ENCODE measurements at places on chromosomes 11 and 22. TPM values are rescaled to one million over a fixed set of nuclear protein-coding genes. Genes with fewer than 3 reads are reported as not detected.

DNA sequence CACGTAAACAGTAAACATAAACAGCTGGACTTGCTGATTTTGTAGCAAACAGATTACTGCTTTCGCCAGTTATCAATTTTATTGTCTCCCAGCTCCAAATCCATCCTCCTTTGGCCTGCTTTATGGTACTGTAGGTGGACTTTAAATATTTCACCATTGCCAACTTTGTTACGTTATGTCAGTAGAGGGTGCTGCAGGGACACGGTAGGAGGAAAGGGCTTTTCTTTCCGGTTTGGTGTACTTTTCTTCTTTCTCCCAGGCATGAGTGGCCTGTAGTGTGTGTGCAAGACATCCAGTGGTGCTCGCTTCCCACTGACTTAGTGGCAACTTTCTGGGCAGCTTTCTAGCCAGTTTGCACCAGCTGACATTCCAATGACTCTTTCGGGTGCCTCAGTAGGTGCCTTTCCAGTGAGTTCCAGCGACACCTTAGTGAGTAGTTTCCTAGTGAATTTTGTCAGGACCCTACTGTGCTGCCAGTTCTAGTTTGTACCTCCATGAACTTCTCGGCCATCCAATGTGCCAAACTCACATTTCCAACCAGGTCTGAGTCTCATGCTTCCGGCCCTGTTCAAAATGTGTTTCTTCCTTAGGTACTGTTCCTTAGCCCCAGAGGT is 267.6 kb upstream of the TENM4 start:
- no peak overlapping the region for H3K4me3 ChIP-seq
- no peaks in the 10 kb centered on the region for H3K27me3 ChIP-seq
- peak; percentile 4 for DNase-seq
- no peak overlapping the region for H3K27ac ChIP-seq
- no peaks in the 10 kb centered on the region for H3K36me3 ChIP-seq

- H3K27me3 ChIP-seq = peaks cover 25% of the 10 kb centered on the region
- H3K4me3 ChIP-seq = no peak overlapping the region
- no peak overlapping the region for H3K27ac ChIP-seq
- H3K36me3 ChIP-seq = no peaks in the 10 kb centered on the region
- no peaks in the 10 kb centered on the region for H3K4me1 ChIP-seq
Observed at GRCh38 chr22:27331526-27332281, 469.9 kb downstream of the MN1 start.

DNA sequence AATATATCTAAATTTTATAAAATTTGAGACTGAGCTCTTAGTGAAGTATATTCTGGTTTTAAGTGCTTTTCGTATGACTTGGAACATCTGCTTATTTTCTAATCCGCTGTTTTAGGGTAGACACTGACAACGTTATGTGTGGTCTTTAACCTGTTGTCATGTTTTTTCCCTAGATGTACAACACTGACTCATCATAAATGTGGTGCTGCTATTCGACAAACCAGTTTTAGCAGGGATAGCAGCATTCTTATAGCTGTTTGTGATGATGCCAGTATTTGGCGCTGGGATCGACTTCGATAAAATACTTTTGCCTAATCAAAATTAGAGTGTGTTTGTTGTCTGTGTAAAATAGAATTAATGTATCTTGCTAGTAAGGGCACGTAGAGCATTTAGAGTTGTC is 23.8 kb upstream of the HIKESHI start:
- no peak for DNase-seq
- H3K27me3 ChIP-seq = no peaks in the 10 kb centered on the region
- no peak overlapping the region for H3K27ac ChIP-seq

GRCh38 chr11:111298413-111299100 is at the start of gene POU2AF3:
TSS of gene POU2AF3 (plus strand) at chr11:111298546. CDS start at chr11:111298582, 36 bp downstream.
- H3K27me3 ChIP-seq = peaks cover 20% of the 10 kb centered on the region
- peak within 1 kb of the TSS; percentile 75 for H3K27ac ChIP-seq
- no peaks in the 10 kb centered on the region for H3K36me3 ChIP-seq
- peaks cover 38% of the 10 kb centered on the region for H3K4me1 ChIP-seq

DNA sequence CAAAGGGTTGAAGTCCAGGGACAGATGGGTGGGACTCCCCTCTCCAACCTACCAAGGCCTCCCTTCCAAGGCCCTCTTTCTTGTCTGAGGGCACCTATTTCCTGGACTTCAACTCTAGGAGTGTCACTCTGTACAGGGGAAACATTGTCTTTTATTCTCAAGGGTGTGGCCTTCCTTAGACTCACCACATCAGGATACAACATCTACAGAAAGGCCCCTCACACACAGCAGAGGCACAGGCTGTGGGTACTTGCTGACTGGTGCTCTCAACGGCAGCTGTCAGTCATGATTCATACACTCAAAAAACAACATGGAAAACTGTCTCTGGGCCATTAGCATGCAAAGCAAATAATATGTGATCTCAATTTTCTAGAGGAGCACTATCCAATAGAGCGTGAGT is 78.0 kb downstream of the RCN1 start:
- no peak for DNase-seq
- no peak overlapping the region for H3K4me3 ChIP-seq
- peaks cover 3% of the 10 kb centered on the region for H3K27me3 ChIP-seq
- no peak overlapping the region for H3K27ac ChIP-seq

DNA sequence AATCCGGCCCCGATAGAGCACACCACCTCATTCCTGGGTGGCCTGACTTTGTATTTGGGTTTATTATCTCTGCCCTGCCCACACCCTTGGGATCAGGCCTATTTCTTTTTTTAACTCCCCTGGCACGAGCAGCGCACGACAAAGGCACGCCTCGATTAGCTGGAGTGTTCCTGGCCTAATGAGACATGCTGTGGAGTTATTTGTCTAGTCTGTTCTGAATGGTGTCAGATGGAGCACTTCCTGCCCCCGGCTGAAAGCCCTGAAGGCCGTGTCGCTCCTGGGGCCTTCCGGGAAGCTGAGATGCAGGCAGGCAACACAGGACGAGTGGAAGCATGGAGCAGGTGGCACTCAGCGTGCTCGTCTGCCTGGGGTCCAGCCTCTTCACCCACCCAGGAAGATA is 47.1 kb downstream of the LARGE1 start:
- DNase-seq = no peak
- peaks cover 20% of the 10 kb centered on the region for H3K4me1 ChIP-seq
- H3K27ac ChIP-seq = no peak overlapping the region
- no peaks in the 10 kb centered on the region for H3K36me3 ChIP-seq
- H3K4me3 ChIP-seq = no peak overlapping the region

DNA sequence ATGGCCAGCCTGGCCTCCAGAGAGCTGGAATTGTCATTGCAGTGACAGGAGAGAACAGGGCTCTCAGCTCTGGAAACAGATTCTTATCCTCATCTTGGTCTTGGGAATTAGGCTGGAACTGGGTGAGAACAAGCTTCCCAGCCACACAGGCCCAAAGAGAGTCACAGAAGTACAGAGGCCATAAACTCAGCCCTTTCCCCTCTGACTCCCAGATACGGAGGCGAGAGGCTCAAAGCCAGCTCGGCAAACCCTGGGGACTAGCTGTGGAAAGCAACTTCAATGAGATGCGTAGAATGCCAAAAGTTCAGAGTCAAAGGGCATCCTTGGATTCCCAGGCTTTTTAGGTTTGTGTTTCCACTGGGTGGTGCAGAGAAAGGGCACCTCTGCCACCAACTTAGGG is 14.3 kb upstream of the ABCC8 start:
- no peaks in the 10 kb centered on the region for H3K36me3 ChIP-seq
- peaks cover 20% of the 10 kb centered on the region for H3K4me1 ChIP-seq
- peaks cover 3% of the 10 kb centered on the region for H3K27me3 ChIP-seq

DNA sequence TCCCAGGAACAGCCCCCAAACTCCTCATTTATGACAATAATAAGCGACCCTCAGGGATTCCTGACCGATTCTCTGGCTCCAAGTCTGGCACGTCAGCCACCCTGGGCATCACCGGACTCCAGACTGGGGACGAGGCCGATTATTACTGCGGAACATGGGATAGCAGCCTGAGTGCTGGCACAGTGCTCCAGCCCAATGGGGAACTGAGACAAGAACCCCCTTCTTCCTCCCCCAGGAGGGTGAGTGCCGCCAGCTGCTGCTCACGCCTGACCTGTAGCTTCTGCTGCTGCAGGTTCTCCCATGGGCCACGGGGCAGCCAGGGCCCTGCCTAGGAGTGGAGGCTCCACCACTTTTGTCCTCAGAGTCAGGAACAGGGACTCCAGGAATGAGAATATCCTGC is 78.2 kb downstream of the VPREB1 start:
- H3K4me3 ChIP-seq = no peak overlapping the region
- DNase-seq = no peak
- H3K27me3 ChIP-seq = no peaks in the 10 kb centered on the region
- H3K4me1 ChIP-seq = no peaks in the 10 kb centered on the region
- H3K27ac ChIP-seq = no peak overlapping the region

DNA sequence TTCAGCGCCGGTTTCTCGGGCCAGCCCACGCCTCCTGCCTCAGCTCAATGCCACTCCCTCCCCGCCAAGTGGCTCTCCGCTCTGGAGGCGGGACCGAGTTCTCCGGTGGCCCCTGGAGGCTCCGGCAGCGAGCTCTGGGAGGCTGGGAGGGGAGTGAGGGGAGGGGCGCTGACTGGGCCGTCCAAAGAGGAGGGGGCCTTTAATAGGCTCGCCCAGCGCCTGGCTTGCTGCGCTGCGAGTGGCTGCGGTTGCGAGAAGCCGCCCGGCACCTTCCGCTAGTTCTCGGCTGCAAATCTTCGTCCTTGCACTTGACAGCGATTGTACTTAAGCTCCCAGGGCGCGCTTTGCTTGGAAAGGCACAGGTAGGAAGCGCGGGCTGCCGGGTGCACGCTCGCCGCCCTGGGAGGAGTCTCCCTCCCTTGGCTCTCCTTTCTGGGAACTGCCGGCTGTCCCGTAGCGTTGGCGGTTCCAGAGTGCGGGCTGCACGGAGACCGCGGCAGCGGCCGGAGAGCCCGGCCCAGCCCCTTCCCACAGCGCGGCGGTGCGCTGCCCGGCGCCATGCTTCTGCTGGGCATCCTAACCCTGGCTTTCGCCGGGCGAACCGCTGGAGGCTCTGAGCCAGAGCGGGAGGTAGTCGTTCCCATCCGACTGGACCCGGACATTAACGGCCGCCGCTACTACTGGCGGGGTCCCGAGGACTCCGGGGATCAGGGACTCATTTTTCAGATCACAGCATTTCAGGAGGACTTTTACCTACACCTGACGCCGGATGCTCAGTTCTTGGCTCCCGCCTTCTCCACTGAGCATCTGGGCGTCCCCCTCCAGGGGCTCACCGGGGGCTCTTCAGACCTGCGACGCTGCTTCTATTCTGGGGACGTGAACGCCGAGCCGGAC is at the start of gene ADAMTS15:
TSS of gene ADAMTS15 (plus strand) at position 230 of the 894 bp plus-strand sequence. CDS start at position 559, 329 bp downstream.
- peak within 1 kb of the TSS; percentile 79 for H3K4me3 ChIP-seq
- peaks cover 57% of the 10 kb centered on the region for H3K4me1 ChIP-seq
- H3K36me3 ChIP-seq = peaks cover 4% of the 10 kb centered on the region
- H3K27ac ChIP-seq = peak within 1 kb of the TSS; percentile 54

- no peaks in the 10 kb centered on the region for H3K4me1 ChIP-seq
- no peaks in the 10 kb centered on the region for H3K36me3 ChIP-seq
- H3K27me3 ChIP-seq = peaks cover 13% of the 10 kb centered on the region
- H3K27ac ChIP-seq = no peak overlapping the region
Observed at GRCh38 chr11:118102721-118103261, 16.0 kb upstream of the SMIM35 start.

DNA sequence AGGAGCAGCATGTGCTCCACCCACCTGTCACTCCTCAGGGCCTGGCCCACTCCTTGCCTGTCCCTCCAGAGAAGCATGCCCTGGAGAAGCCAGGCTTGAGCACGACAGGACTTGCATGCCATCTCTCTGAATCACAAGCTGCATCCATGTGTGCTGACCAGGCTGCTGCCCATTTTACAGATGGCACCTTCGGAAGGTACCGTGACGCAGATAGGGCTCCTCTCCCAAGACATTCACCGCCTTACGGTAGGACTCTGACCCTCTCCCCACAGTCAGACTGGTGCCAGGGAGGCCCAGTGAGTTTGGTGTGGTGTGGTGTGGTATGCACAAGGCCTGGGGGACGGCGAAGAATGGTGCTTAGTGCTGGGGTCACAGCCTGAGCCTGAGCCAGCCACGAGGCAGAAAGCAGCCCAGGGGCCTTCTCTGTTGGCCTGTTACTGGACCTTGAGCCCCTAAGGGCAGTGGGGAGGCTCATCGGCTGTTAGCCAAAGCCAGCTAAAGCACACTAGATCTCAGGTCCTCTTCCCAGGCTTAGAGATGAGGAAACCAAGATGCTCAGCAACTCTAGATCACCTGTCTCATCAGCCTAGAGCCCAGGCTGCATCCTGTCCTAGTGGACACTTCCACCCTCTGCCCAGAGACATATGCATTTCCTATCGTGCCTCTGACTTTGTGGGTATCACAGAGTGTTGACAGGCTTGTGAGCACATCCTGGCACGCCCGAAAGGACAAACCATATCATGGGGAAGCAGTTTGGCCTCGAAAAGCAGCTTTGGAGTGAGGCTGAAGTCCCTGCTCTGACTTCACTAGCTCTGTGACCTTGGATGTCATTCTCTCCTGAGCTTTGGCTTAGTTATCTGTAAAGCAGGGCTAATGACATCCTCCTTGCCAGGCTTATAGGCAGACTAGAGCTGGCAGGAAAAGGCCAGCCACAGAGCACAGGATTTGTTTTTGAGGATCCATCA is 17.8 kb downstream of the CYB5R2 start:
- no peak overlapping the region for H3K4me3 ChIP-seq
- DNase-seq = no peak
- H3K4me1 ChIP-seq = no peaks in the 10 kb centered on the region
- H3K36me3 ChIP-seq = peaks cover 68% of the 10 kb centered on the region

DNA sequence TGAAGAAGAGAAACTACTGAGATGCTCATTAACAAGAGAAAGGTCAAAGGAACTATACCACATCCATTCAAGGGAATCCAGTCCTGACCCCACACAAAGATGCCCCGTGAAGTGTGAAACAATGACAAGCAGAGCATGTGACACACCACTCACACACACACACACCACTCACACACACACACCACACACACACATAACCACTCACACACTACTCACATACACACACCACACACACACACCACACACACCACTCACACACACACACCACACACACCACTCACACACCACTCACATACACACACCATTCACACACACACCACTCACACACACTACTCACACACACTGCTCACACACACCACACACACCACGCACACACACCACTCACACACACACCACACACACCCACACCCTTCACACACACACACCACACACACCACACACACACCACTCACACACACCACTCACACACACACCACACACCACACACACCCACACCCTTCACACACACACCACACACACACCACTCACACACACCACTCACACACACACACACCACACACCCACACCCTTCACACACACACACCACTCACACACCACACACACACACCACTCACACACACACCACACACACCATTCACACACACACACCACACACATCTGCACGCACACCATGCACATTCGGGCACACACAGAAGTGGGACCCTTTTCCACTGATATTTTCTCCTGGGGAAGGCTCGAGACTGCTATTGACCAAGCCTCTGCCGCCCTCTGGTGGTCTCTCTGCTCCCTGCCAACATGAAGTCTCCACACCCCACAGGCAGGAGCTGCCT is 32.0 kb upstream of the COMT start:
- no peak overlapping the region for H3K4me3 ChIP-seq
- peaks cover 28% of the 10 kb centered on the region for H3K36me3 ChIP-seq
- peak; percentile 85 for DNase-seq
- peaks cover 29% of the 10 kb centered on the region for H3K4me1 ChIP-seq
- no peak overlapping the region for H3K27ac ChIP-seq

Gene LDHAL6A
- total RNA-seq = not detected

Gene SLC1A2
- 1.6 TPM for total RNA-seq

Gene OR51B2
- total RNA-seq = 0.09 TPM

Gene TMEM151A
- not detected for total RNA-seq

Gene CEND1
- 0.04 TPM for total RNA-seq

Gene LINC01488
- total RNA-seq = 0.04 TPM

Gene MOGAT2
- not detected for total RNA-seq
